ENCODE measurements at places on chromosomes 1 and 21.

- DNase-seq: no peak
Measured at GRCh38 chr1:2213576-2214505, 14.3 kb upstream of the SKI start.

DNA sequence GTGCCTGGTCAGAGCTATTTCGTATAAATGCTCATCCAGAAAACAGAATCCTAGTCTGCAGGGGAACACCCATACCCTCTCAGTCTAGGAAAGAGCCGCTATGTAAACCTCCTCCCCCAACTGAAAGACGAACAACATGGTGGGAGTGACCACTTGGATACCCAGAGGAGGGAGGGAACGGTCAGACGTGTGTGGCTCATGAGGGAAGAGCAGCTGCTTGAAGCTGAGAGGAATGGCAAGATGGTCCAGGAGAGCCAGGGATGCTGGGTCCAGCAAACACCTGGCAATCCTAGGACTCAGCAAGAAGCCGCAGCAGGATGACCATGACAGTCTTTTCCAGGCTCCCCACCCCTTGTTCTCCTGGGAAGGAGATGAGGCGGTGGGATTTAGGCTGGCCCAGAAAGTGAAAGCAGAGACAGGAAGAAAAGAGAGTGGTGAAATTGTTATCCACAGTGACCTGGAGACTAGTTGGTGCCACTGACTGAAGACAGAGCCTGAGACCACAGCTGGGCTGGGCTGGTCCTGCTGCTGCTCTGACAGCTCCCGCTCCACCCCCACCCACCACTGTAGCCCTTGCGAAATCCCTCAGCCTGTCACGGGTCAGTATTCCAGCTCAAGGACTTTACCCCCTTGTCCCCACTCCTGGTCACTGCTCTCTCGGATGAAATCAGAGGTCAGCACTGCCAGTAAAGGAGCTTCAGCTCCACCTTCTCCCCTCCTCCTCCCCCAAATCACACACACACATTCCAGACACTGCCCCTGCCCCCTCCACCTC lies 3.6 kb downstream of the CERS2 start:
- DNase-seq: no peak

GRCh38 chr1:51414811-51415210 lies 84.4 kb upstream of the TTC39A start:
- DNase-seq: no peak

GRCh38 chr1:17610085-17610484 lies 70.6 kb downstream of the ARHGEF10L start:
- no peak for DNase-seq

DNA sequence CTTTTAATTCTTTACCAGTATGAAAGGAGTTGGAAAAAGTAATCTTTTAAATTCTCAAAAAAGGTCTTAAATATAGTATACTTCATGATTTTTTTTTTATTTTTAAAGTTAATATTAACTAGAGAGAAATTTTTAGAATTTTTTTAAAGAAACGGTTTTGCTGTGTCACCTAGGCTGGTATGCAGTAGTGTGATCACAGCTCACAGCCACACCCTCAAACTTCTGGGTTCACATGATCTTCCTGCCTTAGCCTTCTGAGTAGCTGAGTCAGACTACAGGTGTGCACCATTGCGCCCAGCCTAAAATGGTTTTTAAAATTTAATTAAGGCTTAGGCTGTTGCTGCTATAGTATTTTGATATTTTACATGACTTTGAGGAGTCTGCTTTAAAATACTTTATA lies 52.4 kb downstream of the TLCD4 start:
- DNase-seq: no peak

DNA sequence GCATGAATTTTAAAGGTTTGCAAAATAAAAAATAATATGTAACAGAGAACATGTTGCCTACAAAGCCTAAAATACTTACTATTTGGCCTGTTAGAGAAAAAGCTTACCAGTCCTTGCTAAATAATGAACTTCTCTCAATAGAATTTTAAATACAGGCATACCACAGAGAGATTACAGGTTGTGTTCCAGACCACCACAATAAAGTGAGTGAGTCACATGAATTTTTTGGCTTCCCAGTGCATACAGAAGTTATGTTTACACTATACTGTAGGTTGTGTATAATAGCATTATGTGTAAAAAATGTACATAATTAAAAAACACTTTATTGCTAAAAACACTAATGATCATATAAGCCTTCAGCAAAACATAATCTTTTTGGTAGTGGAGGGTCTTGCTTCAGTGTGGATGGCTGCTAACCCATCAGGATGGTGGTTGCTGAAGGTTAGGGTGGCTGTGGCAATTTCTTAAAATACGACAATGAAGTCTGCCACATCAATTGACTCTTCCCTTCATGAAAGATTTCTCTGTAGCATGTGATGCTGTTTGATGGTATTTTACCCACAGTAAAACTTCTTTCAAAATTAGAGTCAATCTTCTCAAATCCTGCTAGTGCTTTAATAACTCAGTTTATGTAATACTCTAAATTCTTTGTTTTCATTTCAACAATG lies 48.6 kb downstream of the SCYL3 start:
- no peak for DNase-seq

DNA sequence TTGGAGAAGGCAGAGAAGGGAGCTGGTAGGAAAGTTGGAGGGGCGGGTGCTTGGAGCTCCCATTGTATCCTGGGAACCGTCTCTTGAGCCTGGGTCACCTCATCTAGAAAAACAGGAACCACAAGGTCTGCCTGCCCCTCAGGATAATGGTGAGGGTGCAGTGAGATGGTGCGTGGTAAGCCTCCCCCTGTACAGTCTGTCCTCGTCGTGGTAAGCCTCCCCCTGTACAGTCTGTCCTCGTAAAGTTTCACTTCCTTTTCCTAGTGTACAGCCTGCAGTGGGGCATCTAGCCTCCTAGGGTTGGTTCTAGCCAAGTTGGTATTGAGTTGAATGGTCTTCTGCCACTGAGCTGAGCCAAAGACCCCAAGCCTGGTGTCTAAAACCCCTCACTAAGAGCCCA lies 66.5 kb upstream of the IGSF21 start:
- no peak for DNase-seq

- no peak for DNase-seq
Measured at GRCh38 chr1:20353836-20354235, 63.2 kb downstream of the VWA5B1 start.

GRCh38 chr1:152141971-152142584 lies 16.9 kb downstream of the RPTN start:
- DNase-seq: no peak

DNA sequence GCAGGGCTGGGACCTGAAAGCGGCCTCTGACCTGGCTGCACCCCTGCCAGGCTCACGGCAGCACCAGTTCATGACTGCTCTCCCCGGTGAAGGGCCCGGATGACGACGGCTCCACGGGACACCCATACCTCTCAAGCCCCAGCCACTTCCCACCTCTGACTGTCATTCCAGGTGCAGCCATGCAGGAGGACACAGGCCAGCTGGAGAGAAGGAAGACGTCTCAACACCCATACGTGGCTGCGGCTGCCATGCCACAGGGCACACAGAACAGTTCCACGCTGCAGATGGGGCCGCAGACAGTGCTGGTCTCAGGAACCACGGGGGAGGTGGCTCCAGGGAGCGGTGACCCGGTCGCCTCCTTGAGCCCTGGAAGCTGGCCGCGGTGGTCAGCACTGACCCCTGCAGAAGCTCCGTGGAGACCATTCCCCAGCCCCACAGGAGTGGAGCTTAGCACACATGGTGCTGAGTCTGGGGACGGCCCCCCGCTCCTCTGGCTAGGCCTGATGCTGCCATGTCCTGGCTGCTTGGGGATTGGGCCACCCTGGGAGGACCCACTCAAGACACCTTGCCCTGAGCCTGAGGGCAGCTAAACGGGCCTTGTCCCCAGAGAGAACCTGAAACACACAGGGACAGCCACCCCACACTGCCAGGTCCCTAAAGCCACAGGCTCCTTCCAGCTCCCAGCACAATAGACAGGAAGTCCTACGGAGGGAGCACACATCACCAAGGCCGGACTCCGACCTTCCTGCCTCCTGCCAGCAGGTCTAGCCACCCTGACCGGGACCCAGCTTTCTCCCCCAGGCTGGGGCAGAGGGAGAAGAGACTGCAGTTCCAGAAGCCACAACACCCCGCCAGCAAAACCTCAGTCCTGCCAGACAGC lies 8.6 kb downstream of the WNT9A start:
- no peak for DNase-seq
